ENCODE measurements at places on chromosomes 5 and 9.
A peak's percentile ranks its signal among the peaks of the same experiment; 100 is the strongest.

DNA sequence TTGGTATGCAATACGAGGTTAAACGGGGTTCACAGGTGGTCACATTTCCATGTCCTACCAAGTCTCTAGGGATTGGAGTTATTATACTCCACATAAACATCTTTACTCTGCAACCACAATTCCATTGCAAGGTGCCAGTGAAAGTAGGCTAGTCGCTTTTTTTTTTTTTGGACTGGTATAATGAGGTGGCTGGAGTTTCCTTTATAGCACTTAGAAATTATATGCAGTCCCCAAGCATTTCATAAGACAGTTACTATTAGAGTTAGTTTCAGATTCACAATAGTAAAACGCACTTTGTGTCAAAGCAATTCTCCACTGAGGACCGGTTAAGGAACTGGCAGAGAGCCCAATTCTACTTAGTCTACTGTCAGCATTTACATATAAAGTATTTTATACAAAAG is 1.4 kb downstream of the MEF2C start:
- no peak for DNase-seq

- peak; percentile 96 for DNase-seq
These were observed 5.4 kb downstream of the KCNV2 start for GRCh38 chr9:2722715-2723114.

- DNase-seq, result peak; percentile 31
These were observed at the start of gene PCDHB10 for GRCh38 chr5:141192110-141192725. TSS of gene PCDHB10 (plus strand) at chr5:141192353. CDS start at chr5:141192553, 200 bp downstream.

- DNase-seq, result no peak
These were observed 331.5 kb downstream of the ARHGEF28 start for GRCh38 chr5:73957397-73958001.

GRCh38 chr9:4235871-4236804 is 63.7 kb downstream of the GLIS3 start:
- DNase-seq, result peak; percentile 93

DNA sequence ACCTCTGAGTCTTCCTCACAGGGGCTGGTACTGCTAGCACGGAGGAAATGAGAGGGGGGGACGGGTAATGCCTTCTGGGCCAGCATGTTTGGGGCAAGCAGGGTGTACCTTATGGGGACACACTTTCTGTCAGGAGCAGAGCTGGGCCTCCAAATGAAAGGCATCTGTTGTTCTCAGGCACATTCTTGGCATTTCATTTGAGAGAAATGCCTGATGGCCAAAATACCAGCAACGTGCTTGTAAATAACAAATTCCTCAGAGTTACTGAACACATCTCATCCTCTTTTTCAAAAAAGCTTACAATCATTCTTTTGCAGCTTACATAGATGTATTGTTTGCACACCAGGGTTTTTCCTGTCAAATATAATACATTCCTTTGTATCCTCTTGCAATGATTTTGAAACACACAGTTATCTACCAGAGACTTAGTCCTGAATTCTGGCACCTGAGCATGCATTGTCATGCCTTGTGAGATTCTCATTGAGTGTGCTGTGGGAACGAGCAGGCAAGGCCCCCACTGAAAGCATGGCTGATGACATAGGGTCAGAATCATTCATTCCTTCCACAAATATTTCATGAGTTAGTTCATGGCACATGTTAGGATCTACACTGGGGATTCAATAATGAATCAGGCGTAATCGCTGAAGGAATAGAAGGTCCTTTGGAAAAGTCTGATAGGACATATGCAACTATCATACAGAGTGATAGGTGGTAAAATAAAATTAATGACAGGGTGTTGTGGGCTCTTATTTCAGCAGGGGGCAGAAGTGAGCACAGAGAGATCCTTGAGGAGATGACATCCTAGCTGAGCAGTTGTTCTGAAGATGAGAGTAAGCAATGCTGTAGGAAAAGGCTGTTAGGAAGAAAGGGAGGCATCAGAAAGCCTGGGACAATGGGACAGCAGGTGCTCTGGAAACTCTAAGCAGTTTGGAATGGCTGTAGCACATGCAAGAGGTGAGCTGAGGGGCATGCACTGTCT is 260.9 kb upstream of the TUT7 start:
- DNase-seq, result peak; percentile 40

DNA sequence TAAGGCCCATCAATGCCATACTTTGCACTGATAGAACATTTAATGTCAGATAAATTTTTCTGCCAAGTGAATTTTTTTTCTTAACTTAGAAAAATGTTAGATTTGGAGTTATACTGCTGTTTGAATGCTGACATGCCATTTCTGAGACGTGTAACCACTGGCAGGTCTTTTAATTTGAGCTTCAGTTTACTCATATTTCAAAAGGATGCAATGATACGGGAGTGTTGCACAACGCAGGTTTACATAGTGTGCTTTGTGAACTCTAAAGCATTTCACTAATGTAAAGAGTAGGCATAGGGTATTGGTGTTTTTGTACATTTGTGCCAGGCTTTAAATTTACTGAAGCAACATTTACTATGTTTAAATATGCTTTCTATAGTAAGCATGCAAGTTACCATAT is 4.2 kb downstream of the ZBTB43 start:
- no peak for DNase-seq

DNA sequence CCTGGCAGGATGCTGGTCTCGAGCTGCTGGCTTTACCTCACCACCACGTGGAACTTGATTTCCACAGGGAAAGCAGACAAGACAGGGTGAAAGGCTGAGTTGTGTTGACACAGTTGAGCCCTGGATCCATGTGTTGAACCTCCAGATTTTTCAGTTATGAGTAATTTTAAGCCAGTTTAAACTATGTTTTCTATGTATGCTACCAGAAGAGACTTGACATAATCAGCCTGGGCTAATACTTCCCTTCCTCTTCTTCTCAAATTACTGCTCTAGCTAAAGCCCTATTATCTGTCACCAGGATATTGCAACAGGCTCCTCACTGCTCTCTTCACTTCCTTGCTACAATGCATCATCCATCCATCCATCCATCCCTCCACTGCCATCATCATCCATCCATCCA is 12.0 kb upstream of the PHYKPL start:
- DNase-seq, result no peak

DNA sequence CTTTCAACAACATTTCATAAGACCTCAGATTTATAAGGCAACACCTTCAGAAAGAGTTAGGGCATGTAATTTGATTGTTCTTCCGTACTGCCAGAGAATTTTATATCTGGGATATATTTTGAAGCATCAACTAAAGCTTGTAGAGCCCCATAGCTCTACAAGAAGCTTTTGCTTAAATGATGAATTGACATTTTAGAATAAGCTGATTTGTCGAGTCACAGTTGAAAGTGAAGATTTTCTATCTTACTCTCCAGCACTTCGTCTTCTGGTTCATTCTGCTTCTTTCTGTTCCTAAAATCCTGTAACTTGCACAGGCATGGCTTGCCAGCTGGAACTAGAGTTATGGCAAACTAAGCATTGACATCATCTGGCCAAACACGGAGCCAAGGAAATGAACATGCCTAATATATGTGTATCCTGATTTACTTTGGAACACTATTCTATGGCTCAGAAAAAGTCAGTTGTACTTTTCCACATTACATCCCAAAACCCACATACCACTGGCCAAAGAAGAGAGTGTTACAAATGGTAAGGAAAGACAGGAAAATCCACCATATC is 68.6 kb upstream of the MAST4 start:
- no peak for DNase-seq

GRCh38 chr5:132753135-132753987 is 6.1 kb downstream of the CCNI2 start:
- peak; percentile 26 for DNase-seq

DNA sequence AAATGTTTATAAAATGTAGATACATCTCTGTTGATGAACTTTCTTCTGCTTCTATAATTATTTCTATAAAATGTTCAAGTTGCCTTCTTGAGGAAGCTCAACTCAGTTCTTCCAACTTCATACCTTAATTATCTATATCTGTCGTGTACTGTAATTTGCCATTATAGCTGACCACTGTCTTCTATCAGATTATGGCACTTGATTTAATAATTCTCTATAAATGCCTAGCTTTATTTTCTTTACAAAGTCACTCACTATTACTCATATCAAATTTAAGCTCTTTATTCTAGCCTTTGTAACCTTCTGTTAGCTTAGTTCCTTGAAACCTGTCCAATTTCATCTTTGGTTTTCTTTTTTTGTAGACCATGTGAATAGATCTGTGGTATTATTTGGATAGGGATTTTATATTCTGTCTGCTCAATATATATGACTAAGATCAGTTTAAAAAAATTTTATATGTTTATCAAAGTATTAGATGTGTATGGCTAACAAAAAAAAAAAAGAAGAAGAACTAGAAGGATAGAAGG is 39.5 kb downstream of the SMC5 start:
- DNase-seq, result no peak

- no peak for DNase-seq
These were observed 1.9 kb downstream of the ENTPD8 start for GRCh38 chr9:137439158-137439714.

GRCh38 chr5:143312822-143313221 is 90.7 kb downstream of the NR3C1 start:
- no peak for DNase-seq

- no peak for DNase-seq
These were observed 2.5 kb downstream of the C1QTNF3 start for GRCh38 chr5:34040472-34040871.

GRCh38 chr5:81417052-81417451 is 23.1 kb upstream of the ACOT12 start:
- peak; percentile 13 for DNase-seq

DNA sequence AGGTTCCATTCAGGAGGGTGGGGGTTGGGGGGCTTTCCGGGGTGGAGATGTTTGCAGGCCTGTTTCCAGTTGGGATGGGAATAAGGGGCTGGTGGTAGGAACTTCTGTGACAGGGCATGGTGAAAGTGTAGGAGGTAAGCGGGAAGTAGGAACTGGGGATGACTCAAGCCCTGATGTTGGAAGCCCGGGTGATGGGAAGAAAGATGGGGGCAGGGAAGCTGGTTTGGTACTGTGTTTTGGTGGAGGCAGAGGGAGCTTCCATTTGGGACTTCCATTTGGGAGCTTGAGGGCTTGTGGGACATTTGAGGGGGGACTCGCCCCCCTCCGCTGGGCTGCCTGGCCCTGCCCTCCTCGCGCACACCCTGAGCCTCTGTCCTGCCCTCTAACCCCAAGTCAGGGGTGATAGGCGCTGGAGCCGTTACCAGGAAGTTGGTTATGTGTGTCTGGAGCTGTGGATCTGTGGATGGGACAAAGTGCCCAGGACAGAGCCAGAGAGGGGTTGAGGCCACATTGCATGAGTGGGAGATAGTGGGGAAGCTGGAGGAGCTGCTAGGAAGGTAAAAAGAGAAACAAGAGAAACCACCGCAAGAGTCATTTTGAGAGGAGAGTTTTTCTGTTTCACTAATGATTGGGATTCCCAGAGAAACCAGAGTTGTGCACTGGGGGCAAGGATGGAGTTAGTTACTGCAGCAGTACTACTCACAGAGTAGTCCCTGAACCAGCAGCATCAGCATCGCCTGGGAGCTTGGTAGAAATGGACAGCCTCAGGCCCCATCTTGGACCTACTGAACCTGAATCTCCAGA is 6.6 kb downstream of the RGS14 start:
- peak; percentile 20 for DNase-seq

DNA sequence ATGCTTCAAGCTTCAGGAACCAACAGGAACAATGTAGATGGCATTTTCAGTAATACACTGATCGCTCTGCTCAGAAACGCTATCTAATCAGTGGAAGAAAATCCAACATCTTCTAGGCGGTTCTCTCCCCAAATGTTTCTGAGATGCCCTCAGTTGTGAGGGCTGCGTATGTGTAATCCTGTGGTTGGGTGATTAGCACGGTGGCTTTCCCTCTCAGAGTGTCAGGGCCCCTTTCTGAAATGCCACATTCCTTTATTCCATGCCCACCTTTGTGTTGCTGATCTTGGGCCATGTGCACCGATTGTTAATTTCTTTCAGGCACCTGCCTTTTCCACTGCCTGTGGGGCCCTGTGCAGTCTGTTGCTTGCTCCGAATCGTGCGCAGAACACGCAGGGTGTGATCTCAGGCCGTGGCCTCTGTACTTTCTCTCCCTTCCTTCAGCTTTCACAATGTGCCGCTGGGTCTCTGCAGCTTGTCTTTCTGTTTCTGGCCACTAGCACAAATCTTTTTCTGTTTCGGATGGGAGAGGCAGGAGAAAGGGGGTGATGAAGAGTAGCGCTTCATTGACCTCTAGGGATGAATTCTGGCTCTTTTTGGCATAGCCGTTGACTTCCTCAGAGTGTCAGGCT is 324.0 kb downstream of the PARP8 start:
- no peak for DNase-seq

- DNase-seq, result peak; percentile 74
These were observed 250.5 kb downstream of the BNC2 start for GRCh38 chr9:16619914-16620520.

DNA sequence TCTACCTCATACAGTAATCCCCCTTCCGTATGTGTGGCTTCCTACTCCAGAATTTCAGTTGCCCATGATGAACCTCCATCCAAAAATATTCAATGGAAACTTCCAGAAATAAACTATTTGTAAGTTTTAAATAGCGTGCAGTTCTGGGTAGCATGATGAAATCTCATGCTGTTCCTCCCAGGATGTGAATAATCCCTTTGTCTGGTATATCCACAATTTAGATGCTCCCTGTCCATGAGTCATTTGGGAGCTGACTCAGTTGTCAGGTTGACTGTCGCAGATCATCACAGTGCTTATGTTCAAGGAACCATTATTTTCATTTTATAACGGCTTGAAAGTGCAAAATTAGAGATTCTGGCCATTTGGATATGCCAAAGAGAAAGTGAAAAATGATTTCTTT is 290.1 kb upstream of the CDH9 start:
- peak; percentile 75 for DNase-seq

DNA sequence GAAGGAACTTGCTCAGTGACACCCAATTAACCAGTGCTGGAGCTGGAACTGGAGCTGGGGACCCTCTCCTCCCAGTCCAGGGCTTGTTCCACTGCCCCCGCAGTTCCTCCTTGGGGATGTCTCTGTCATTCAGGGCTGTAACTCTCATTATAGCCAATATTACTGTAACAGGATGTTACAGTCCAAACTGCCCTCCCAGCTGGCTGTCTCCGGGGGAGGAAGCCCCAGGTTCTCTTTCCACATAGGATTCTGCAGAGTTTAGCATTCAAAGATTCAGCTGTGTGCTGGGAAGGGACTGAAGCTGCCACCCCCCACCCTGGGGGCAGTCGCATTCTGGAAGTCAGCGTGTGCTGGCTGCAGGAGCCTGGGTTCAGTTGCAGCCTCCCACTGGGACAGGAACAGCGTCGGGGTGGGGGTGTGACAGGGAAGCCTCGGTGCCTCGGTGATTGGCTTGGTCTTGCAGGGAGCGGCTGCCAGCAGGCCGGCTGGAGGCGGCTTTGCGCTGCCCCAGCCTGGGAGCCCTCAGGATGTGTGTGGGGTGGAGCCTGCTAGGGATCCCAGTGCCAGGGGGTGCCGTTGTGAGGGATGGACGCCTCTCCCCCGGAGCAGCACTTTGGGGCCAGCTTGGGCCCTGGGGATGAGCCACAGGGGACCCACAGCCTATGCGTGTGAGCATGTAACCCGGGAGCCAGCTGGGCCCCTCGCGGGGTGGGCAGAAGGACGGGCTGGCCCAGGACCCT is 101.1 kb downstream of the RGS3 start:
- peak; percentile 54 for DNase-seq

GRCh38 chr9:94870793-94871558 is 144.5 kb downstream of the AOPEP start:
- peak; percentile 60 for DNase-seq
